Urinary bladder (tissue), 4 donors: ENCODE measurements at places on chromosomes 2 and 18. TPM values are rescaled to one million over a fixed set of nuclear protein-coding genes. Genes with fewer than 3 reads are reported as not detected.

TOGARAM2 gene
- total RNA-seq, result 0.48 TPM

DNER gene
- 4.4 TPM for total RNA-seq

DNA sequence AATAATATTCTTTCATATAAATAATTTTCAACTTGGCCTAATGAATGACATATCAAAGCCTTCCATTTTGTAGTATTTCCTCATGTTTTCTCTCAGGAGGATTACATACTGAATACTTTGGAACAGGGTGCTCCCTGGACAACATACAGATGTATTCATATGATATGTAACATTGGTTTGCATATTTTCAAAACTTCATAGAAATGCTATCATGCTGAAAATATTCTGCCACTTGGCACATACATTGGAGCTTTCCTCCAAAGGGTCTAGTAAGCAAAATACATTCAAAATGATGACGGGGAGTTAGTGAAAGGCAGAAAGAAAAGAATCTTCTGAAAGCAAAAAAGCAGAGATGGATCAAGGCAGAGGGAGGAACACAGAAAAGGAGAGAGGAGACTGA lies 38.1 kb upstream of the RTN4 start:
- DNase-seq, result no peak

- DNase-seq, result no peak
These were observed 219.1 kb downstream of the ALK start for GRCh38 chr2:29702276-29702675.

GRCh38 chr18:78939105-78939504 lies 40.5 kb upstream of the SALL3 start:
- DNase-seq, result no peak

DNA sequence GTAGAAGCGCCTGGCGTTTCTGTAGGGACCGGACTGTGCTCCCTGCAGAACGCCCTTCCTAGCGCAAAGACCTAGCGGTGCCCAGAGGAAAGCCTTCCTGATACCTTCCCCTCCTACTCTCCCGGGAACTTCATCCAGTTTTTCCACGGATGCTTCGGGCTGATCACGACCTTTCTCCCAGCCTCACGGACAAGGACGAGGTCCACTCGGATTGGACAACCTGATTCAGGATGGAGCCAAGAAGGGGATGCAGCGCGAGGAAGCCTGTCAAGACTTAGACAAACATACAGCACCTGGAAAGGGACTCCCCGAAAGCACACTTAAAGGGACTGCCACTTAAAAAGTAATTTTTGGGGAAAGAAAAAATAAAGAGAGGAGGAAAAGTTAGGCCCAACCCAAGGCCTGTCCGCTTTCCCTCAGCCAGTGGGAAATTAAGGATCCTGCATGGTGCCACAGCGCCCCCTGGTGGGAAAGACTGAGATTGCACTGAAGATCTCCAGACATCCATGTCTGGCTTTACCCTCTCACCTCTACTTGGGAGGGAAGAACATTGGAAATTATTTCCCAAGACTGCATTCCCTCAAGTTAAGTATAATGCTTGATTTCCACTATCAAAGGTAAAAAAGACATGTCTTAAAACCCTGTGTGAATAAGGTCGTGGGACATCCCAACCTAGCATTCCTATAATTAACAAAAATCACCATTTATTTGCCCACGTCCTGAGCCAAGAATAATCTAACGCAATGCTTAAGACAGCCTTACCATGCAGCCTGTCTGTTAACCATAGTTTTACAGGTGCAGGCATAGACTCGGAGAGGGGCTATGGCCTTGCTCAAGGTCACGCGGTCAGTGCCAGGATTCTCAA lies 13.4 kb upstream of the COPS8 start:
- peak; percentile 41 for DNase-seq

DNA sequence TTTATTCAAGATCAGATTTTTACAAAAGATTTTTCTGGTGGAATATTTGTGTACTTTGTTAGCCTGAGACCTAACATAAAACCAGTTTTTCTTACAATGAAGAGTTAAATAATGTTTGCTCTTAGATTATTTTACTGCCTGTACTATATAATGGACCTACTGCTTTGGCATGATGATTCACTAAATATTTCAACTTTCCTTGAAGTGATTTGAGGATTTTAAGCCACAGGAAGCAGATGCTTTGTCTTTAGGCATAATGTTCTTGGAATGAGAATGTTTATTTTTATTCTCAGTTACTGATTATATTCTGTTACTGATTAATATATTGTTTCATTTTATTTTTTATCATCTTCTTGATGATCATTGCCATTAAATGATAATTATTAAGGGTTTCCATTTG lies 175.3 kb upstream of the LRP1B start:
- DNase-seq, result no peak
